ENCODE measurements at places on chromosomes 11 and 22. TPM values are rescaled to one million over a fixed set of nuclear protein-coding genes. Genes with fewer than 3 reads are reported as not detected.

DNA sequence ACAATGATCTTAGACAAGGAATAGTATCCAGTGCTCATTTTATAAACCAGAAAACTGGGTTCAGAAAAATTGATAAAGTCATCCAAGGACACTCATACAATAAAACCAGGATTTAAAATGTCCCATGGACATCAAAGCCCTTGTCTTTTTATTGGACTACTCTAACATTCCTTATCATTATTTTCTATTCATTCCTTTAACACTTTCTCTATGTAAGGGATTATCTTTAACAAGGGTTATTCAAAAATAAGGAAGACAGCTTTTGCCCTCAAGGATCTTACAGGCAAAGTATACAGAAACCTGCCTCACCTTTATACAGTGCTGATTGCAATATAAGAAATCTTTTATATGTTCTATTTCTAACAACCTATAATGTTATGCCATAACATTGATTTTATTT lies 790.8 kb downstream of the DLG2 start:
- no peak overlapping the region for H3K4me3 ChIP-seq
- H3K27me3 ChIP-seq: no peaks in the 10 kb centered on the region
- DNase-seq: no peak
- H3K27ac ChIP-seq: no peak overlapping the region
- H3K4me1 ChIP-seq: no peaks in the 10 kb centered on the region
- no peaks in the 10 kb centered on the region for H3K36me3 ChIP-seq

- no peaks in the 10 kb centered on the region for H3K36me3 ChIP-seq
- no peak for DNase-seq
- no peaks in the 10 kb centered on the region for H3K4me1 ChIP-seq
- H3K27me3 ChIP-seq: no peaks in the 10 kb centered on the region
These were observed 296.2 kb downstream of the DDX10 start for GRCh38 chr11:108961095-108961494.

DNA sequence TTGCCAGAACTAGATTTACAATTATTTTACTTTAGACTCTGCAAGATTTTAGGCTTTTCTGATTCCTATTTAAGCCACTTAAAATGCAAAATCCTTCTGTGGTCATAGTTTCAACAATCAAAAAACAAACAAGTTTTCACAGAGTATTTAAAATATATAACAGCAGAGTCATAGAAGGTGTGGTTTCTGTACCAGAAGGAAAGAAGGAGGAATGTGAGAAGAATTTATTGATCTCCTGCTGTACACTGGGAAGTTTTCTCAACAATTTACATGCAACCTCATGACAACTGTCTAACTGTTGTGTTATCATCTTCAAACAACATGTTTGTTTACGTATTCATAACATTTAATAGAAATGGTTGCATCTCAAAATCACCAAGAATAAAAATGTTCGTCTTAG lies 102.3 kb upstream of the CEP126 start:
- no peak overlapping the region for H3K4me3 ChIP-seq
- no peak overlapping the region for H3K27ac ChIP-seq

- H3K4me3 ChIP-seq: no peak overlapping the region
- no peaks in the 10 kb centered on the region for H3K4me1 ChIP-seq
- no peaks in the 10 kb centered on the region for H3K36me3 ChIP-seq
These were observed 71.2 kb downstream of the ADM start for GRCh38 chr11:10376061-10376460.

DNA sequence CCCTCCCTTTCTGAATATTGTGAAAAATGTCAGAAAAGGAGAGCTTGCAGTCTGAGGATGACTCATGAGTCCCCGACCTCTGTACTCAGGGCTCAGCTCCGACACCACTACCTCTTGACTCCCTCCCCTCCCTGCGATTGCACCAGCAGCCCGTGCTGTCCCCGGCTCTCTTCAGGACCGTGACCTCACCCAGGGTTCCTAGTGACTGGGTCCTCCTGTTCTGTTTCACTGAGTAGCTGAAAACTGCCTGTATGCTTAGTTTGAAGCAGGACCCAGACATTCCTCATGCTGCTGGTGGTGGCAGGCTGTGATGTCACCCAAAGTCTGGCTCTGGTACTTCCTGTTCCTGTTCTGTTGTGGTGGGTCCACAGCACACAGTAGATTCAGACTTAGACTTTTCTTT lies 11.7 kb downstream of the PHRF1 start:
- no peak overlapping the region for H3K27ac ChIP-seq
- H3K4me1 ChIP-seq: no peaks in the 10 kb centered on the region
- DNase-seq: no peak
- no peak overlapping the region for H3K4me3 ChIP-seq

Gene NELL1
- total RNA-seq: 1.8 TPM

Gene GRAP2
- total RNA-seq: 2.2 TPM
